GM23338 (cell line): ENCODE measurements at places on chromosomes 7 and 10.

- DNase-seq = no peak
Observed at GRCh38 chr7:116177009-116177408, 33.3 kb upstream of the TES start.

DNA sequence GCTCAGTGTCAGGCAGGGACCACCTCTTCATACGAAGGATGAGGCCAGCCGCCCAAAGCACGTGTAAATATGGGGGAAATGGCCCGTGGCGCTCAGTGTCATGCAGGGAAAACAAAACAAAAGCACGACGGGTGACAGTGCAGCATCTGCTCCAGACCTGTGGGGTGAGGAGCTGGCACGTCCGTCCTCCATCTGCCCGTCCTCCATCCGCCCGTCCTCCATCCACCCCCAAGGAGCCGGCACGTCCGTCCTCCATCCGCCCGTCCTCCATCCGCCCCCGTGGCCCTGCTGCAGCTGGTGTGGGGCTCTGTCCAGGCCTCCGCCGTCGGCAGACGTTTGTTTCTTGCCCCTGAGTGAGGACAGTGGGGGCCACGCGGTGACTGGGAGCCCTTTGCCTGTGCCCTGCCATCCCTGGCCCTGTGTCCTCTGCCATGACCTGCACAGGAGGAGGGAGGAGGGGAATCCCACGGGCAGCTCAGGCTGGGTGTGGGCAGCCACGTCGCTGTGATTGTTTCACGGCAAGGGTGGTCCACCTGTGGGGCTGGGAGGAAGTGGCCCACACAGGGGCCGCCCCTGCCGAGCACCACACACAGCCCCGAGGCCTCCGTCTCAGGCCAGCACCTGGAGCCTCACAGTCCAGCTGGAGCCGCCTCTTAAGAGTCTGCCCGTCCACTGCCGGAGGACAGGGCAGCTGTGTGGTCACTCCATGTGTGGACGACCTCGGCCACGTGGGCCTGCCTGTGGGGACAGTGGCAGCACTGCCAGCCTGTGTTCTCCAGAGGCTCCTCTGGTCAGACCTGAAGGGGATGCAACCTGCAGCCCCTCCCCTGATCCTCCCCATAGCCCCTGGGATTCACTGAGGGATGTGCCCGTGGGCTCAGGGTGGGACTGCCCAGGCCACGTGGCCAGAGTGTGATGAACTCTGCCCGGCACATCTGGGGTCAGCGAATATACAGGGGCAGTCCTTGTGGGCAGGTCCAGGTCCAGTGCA, 38.2 kb upstream of the DPYSL4 start:
- DNase-seq = no peak

- DNase-seq = no peak
Observed at GRCh38 chr10:121087129-121087528, 236.0 kb downstream of the WDR11 start.

DNA sequence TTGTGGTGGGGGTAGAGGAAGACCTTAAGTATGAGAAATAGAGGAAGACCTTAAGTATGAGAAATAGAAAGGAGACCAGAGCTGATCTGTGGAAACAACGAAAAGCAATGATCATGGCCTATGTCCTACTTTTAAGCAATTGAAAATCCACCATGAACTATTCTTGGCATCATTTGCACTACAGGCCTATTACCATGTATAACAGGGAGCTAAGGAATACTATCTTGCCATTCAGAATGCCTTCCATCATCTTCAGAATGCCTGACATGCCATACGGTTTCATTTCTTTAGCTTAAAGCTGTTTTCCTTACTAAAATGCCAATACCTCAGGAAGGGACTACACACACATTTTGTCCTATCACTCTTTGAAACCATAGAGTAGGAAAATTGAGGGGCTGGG, 127.0 kb downstream of the CALCR start:
- DNase-seq = no peak

GRCh38 chr10:72248468-72249151, 25.1 kb upstream of the DDIT4 start:
- DNase-seq = peak; percentile 76

GRCh38 chr7:19508124-19508523, 200.7 kb downstream of the POLR1F start:
- DNase-seq = no peak

- DNase-seq = no peak
Observed at GRCh38 chr10:31087851-31088250, 56.2 kb upstream of the ZNF438 start.

GRCh38 chr7:134752006-134752760, 27.3 kb upstream of the CALD1 start:
- DNase-seq = no peak

- no peak for DNase-seq
Observed at GRCh38 chr10:79295563-79295962, 51.7 kb upstream of the PPIF start.
